ENCODE measurements at places on chromosomes 5 and 9.

DNA sequence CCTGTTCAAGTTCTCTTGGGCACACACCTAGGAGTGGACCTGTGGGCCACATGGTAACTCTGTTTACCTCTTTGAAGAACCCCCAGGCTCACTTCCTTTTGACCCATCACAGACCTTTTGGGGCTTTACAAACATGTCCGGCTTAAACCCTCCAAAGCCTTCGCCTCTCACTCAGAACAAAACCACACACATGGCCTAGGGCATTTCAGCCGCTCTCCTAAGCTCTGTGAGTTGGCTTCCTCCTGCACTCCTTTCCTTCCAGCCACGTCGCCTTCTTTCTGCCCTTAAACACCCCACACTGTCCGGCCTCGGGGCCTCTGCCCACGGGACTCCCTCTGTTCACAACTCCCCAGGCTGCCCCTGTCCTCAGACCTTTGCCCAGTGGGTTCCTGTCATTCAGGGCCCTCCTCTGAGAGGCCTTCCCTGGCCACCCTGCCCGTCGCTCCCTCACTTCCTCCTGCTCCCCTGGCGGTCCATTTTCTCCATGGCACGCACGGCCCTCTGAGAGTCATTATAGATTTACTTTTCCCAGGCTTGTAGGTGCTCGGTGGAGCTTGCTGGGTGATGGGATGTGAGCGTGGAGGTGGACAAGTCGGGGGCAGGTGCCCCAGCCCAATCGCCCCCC is 1.9 kb downstream of the DOK3 start:
- DNase-seq: no peak

- DNase-seq: no peak
Measured at GRCh38 chr9:22790329-22790728, 343.7 kb downstream of the DMRTA1 start.

DNA sequence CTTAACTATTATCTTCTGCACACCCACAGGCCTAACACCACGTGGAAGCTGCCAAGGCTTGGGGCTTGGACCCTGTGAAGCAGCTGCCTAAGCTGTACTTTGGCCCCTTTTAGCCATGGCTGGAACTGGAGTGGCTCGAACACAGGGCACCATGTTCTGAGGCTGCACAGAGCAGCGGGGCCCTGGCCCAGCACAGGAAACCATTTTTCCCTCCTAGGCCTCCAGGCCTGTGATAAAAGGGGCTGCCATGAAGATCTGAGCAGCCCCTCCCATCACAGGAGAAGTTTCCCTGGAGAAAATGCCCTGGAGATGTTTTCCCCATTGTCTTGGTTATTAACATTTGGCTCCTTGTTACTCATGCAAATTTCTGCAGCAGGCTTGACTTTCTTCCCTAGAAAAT is 126.3 kb downstream of the MELK start:
- DNase-seq: no peak

DNA sequence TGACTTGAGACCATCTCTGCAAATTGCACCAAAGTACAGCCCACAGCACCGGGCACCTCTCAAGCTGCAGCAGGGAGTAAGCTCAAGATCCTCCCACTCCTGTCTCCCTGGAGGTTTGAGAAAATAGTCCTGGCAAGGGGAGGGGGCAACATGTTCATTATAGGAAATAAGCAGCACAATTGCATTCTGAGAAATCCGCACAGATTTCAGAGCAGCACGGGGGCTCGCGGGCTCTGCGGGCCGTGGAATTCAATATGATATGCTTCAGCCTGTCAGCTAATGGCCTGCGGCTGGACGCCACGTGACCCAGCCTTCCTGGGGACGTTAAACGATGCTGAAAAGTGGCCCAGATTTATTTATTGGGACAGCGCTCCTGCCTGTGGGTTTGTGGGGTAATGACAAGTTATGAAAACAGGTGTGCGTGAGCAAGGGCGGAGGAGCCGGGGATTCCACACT is 156.4 kb downstream of the DAB2IP start:
- DNase-seq: no peak

- no peak for DNase-seq
Measured at GRCh38 chr9:123712399-123712798, 217.5 kb downstream of the DENND1A start.

DNA sequence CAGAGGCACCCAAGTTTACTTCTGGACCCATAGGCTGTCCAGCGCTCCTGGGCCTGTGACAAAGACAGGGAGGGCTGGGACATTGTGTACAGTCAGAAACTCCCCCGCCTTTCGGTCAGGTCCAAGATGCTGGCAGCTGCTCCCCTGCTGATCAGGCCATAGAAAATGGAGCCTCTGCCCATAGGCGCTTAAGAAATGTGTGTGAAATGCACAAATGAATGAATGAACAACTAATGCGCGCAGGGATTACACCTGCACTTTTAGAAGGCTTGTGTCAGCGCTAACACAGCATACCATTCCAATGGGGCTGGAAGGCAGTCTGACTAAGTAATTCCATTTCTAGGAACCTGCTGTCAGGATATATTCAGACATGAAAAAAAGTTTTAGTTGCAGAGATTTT is 16.3 kb downstream of the PTPN3 start:
- no peak for DNase-seq

GRCh38 chr9:19741178-19741577 is 47.7 kb downstream of the SLC24A2 start:
- DNase-seq: no peak

DNA sequence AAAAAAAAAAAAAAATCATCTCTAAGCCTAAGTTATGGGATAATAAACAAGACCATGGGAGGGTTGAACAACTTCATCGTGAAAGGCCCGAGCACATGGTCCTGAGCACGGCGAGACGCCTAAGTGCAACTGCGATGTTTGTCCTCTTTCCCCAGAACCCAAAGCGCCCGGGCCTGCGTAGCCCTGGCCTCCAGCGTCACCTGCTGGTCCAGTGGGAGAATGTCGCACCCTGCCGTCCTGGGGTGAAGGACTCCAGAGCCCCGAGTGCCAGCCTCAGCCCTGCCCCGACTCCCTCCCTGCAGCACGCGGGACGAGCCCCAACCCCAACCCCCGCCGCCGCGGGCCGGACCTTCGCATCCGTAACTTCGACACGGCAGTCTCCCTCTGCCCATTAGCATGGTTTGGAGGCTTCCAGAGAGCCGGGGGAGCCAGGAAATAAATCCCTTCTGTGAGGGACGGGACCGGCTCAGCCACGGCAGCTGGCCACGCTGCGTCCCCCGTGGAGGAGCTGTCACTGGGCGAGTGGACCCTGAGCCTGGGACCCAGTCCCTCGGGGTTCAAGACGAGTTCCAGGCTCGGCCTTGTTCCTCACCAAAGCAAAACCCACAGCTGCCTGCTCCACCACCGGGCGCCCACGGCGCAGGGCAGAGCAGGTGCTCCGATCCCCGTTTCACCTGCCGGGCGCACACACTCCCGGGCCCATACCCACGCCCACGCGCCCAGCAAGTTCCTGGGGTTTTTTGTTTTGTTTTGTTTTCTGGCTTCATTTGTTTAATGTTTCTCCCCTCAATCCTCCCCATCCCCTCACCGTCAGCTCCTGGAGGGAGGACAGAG is 132.5 kb upstream of the HAND1 start:
- peak; percentile 4 for DNase-seq

DNA sequence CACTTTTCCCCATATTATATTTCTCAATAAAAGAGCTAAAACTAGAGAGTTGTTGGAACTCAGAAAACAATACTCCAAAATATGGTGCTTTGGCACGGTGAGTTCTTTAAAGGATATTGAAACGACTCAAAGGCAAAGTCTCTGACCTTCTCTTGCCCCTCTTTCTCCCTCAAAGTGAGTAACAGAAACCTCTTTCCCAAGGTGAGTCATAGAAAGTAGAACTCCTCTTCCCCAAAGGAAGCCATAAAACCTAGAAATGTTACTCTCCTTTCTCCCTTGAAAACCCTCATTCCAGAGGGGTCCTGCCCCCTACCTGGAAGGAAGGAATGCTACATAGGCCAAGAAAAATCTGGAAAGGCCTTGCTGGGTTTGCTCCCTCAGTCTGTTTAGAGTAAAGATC is 47.5 kb downstream of the RAPGEF6 start:
- no peak for DNase-seq

DNA sequence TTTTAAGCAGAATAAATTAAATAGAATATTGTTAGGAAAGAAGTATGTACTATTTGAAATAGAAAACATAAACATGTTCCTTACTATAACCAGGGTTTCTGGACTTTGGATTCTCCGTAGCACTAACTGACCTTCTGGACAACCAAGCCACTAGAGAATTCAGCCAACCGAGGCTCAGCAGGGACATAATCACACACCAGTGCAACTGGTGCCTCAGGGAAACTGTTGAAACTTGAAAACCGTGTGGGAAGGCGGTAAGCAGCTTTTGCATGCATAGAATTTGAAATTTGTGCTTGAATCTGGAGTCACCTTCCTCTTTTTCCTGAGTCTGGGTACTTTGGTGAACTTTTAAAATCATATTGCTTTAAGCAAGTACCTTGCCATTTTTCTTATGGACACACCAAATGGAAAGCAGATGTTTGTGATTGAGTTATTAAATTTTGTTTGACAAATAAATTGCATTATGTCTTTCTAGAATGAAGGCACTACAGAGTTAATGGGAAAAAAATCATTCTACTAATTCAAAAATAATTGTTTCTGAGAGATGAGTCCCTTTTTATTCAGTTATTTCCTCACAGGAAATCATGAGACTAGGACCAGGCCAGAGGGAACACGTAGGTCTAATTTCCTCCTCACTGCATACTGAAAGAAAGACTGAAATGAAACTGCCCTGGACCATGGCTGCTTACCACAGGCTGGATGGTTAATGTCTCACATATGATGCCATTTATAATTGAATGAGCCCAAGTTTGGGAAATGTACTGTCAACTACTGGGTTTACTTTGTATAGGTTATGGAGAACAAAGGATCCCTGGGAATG is 20.6 kb upstream of the SCAMP1 start:
- DNase-seq: no peak

- peak; percentile 59 for DNase-seq
Measured at GRCh38 chr9:32378993-32379729, 5.3 kb upstream of the ACO1 start.

- DNase-seq: no peak
Measured at GRCh38 chr9:130174920-130175321, 2.7 kb downstream of the NCS1 start.

- no peak for DNase-seq
Measured at GRCh38 chr9:88477300-88477751, 57.7 kb upstream of the NXNL2 start.

- DNase-seq: no peak
Measured at GRCh38 chr5:128174951-128175350, 91.4 kb downstream of the SLC12A2 start.

GRCh38 chr5:169923988-169924387 is 56.3 kb downstream of the INSYN2B start:
- no peak for DNase-seq

DNA sequence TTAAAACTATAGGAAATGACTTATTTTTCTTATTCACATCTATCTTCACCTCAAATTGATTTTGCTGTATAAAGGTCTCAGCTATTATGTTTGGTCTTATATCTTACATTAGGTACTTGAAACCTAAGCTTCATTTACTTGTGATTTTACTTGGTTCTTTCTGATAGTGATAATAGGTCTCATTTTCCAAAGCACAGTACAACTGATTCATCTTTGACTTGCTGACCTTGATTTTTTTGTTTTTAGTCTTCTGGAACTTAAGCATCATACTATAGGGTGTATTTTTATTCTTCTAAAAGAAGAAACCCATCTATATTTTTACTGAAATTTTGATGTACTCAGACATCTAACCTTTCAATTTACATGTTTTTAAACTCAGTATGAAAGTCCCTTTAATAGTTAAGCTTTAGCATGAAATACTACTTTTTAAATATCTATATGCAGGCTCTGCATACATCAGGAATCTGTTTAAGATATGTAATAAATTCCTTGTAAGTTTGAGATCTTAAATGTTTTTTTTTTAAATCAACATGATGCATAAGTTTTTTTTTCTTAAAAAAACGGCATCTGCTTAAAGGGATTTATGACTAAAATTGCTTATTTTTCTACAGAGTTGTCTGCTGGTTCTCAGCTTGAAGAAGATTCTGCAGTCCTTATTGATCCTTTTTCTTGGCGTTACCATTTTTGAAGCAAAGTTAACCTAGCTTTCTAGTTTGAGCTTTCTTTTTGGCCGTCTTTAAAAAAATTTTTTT is 13.3 kb downstream of the MATR3 start:
- DNase-seq: no peak

DNA sequence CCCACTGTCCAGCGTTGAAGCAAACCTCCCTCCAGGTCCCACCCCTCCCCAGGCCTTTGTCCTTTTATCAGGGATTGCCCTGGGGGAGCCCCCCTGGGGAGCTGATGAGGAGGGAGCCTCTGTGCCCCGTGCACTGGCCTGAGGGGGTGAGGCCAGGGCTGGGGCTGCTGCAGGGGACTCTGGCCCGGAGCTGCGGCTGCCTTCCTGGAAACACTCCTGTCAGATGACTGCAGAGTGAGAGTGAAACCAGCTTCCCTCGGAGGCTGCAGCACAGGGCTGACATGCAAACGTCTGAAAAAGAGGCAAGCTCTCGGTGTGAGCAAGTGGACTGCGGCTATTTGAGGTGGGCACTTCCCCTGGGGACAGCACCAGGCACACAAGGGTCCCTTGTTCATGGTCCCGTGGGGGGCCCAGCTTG is 4.6 kb upstream of the TRAF2 start:
- DNase-seq: no peak

- no peak for DNase-seq
Measured at GRCh38 chr5:67262956-67263355, 66.4 kb upstream of the CD180 start.

- no peak for DNase-seq
Measured at GRCh38 chr5:54663866-54664265, 146.3 kb downstream of the SNX18 start.

DNA sequence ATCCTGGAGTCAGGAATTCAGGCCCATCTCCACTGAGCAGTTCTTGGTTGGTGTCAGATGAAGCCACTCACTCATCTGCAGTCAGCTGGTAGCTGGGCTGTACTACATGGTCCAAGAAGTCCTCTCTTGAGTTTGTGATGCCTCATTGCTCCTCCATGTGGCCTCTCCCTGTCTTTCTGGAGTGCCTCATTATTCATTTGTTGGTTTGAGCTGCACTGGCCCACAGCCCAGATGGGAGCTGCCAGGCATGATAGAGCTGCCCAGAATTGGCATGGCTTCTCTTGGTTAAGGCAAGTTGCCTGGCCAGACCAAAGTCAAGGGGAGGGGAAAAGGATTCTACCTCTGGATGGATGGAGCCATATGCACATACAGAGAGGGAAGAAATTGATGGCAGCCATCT is 8.0 kb downstream of the PTCD2 start:
- DNase-seq: no peak

- no peak for DNase-seq
Measured at GRCh38 chr5:146947181-146947941, 68.8 kb upstream of the PPP2R2B start.

DNA sequence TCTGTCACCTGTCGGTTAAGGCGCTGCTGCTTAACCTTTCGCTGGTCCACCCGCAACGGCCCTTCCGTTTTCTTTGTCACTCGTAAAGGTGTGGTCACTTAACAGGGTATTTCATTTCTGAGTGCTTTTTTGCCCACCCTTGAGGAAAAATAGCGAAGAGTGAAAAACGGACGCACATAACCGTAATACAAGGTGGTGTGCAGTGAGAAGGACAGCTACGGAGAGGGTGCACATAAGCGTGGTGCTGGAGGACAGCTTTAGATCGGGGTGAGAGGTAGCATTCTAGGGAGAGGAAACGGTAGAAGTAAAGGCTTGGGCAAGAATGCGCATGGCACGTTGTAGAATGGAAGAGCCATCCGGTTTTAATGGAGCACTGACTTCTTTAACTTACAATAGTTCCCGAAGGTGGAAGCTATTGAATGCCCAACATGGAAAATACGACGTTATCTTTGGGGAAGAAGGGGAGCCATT is 761 bp downstream of the CCT5 start:
- DNase-seq: peak; percentile 53

- no peak for DNase-seq
Measured at GRCh38 chr5:135339623-135340022, 59.4 kb downstream of the MACROH2A1 start.

Measured in NCI-H1930 (cell line).